ENCODE measurements at places on chromosomes 1 and 21.
A peak's percentile ranks its signal among the peaks of the same experiment; 100 is the strongest.

- DNase-seq: no peak
Observed at GRCh38 chr1:87392248-87393192, 63.8 kb downstream of the LMO4 start.

GRCh38 chr1:239337799-239338430 lies 48.5 kb upstream of the CHRM3 start:
- DNase-seq: no peak

GRCh38 chr1:15308135-15308534 lies 61.1 kb downstream of the FHAD1 start:
- no peak for DNase-seq

DNA sequence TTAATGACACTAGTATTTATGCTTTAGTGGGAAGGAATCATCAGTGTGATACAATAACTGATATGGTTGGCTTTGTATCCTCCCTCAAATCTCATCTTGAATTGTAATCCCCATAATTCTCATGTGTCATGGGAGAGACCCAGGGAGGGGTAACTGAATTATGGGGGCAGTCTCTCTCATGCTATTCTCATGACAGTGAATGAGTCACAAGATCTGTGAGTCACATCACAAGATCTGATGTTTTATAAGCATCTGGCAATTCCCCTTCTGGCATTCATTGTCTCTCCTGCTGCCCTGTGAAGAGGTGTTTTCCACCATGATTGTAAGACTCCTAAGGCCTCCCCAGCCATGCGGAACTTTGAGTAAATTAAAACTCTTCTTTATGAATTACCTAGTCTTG lies 1760.3 kb downstream of the NCAM2 start:
- no peak for DNase-seq

DNA sequence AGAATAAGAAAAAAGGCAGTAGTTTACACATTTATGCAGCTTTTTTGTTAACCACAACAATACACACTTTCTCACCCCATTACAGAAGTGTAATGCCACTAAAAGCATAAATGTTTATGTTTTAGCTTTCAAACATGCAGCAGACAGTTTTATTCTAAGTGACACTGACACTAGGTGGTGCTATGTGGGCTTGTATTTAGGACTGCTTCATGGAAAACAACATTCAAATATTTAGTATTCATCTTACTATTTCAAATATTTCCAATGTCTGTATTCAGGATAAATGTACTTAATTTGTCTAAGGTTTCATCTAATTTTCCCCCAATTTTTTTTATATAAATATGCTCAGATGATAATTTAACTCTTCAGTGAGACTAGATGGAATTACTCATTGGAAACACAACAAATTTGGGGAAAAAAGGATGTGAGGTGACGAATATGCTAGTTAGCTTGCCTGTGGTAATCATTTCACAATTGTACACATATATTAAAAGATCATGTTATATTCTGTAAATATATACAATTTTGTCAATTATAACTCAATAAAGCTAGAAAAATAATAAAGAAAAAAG lies 71.4 kb downstream of the USP1 start:
- DNase-seq: no peak

- no peak for DNase-seq
Observed at GRCh38 chr1:56561227-56562019, 17.9 kb downstream of the PLPP3 start.

GRCh38 chr1:66265796-66266195 lies 268.2 kb upstream of the SGIP1 start:
- DNase-seq: no peak

- no peak for DNase-seq
Observed at GRCh38 chr1:160207771-160208556, 2.8 kb downstream of the PEA15 start.

- DNase-seq: no peak
Observed at GRCh38 chr1:97013136-97013535, 291.6 kb downstream of the PTBP2 start.

DNA sequence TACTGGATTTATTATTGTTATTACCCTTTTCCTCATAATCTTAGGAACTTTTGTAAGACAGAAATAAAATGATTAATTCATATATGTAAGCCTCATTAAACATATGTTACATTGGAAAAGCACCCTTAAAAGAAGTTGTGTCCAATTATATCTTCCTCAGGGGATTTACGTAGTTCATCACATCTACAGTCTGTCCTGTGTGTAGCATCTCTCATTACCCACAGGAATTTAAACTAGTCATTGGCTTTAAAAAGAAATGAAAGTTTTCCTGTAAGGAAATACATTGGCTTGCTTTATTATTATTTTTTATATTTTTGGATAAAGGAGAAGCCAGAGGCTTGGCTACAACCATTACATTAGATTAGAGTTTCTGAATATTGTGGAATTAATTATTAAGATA lies 56.1 kb downstream of the SWT1 start:
- DNase-seq: no peak

- no peak for DNase-seq
Observed at GRCh38 chr1:229328598-229329362, 14.1 kb downstream of the CCSAP start.

DNA sequence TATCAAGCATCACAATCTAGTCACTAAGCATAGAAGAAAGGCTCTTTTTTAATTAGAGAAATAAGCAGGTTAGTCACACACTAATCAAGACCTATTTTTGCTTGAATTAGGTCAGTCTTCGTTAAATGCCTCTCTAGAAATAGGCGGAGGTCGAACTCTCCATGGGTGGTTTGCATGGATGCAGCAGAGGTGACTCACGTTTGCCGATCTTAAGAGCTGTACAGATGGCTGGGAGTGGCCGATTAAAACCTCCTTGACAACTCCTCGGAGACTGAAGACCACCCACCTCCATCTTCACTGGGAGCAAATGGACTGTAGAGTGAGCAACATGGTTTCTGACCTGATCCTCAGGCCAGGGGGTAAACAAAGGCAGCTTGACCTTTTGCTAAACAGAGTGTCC lies 249.3 kb downstream of the ZNF648 start:
- no peak for DNase-seq

DNA sequence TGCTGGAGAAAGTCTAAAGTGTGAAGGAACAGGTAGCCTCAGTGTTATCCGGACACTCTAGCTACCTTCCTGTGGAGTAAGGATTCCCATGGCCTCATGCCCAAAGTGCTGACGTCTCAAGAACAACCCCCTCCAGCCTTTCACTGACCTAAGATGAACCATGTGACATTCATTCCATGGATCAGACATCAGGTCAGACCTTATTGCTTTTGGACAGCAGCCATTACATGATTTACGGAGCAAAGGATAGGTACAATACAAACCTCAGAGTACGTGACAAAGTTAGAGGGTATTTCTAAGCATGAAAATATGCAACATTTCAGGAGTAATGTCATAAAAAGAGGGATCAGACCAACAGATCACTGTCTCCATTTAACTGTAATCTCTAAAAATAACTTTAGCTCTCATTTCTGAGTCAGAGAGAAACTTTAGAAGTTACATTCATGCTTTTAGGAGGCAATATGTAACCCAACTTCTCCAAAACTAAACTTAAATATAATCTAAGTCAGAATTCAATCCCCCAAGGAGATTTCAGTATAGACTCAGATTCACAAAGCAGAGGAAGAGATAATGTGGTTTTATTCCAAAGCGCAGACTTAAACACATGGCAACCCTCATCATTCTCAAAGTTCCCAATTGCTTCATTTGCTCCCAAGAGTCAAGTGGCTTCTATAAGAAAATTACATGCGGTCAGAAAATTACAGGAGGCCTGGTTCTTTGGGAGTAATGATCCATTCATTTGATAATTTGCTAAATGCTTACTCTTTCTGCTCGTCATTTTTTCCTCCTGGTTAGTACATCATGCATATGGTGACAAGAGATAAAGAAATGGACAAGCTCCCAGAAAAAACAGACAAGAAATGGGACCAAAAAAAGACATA lies 280.4 kb downstream of the SETD4 start:
- peak; percentile 32 for DNase-seq

DNA sequence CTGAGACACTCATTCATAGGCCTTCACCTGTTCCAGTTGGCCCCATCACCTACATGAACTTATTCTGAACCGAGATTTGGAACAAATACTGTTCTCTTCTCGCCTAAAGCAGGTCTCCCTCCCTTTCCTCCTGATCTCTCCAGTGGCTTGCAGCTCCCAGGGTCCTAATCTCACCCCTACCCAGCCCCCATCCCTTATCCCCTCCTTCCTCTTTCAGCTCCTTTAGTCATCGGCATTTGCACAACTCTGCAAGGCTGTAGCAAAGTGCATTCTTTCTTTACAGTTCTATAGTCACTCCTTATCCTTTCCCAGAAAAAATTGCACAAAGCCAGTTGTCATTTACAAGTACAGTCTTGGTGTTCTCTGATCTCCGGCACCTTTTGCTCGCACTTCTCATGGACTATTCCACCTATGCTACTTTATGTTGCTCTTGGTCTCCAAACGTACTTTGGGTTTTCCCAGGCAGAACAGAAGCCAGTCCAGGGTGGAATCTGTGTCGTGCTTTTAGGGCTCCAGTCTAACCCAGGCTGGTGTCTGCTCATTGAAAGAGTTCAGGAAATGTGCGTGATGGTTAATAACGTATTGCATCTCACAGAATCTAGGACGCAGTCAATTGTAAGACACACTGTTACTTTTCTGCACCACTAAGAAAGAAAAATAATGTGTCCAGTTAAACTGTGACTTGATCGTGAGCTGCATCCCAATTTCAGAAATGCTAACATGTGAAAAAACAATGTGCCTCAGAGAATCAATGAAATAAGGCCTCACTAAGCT lies 965 bp downstream of the ABCA4 start:
- DNase-seq: no peak

- no peak for DNase-seq
Observed at GRCh38 chr1:84988588-84988987, 8.3 kb downstream of the MCOLN2 start.

DNA sequence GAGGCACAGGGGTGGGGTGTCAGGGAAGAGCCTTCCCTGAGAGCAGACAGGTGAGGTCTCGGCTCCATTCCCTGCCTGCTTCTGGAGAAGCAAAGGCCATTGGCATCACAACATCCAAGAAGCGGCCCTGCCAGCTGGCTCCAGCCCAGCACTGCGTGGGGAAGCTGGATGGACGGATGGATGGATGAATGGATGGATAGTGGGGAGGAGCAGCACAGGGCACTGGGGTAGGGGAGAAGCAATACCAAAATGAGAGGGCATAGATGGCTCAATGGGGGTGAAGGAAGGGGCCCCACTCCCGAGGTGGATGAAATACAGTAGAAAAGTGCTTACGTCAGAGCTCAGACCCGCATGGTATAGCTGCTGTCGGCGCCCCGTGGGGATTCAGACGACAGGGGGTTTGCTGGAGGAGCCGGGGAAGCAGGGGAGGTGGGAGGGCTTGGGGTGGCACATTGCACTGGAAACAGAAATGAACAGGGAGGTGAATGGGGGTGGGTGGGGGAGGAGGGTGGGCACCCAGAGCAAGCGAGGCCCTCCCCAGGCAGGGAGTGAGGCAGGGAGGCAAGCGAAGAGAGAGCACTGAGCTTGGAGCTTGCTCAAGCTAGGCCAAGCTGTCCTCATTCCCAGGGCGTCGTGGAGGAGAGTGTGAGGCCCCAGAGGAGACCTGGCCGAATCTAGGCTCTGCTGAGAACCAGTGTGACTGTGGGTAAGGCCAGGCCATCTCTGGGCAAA lies 9.5 kb upstream of the GOLT1A start:
- DNase-seq: no peak

DNA sequence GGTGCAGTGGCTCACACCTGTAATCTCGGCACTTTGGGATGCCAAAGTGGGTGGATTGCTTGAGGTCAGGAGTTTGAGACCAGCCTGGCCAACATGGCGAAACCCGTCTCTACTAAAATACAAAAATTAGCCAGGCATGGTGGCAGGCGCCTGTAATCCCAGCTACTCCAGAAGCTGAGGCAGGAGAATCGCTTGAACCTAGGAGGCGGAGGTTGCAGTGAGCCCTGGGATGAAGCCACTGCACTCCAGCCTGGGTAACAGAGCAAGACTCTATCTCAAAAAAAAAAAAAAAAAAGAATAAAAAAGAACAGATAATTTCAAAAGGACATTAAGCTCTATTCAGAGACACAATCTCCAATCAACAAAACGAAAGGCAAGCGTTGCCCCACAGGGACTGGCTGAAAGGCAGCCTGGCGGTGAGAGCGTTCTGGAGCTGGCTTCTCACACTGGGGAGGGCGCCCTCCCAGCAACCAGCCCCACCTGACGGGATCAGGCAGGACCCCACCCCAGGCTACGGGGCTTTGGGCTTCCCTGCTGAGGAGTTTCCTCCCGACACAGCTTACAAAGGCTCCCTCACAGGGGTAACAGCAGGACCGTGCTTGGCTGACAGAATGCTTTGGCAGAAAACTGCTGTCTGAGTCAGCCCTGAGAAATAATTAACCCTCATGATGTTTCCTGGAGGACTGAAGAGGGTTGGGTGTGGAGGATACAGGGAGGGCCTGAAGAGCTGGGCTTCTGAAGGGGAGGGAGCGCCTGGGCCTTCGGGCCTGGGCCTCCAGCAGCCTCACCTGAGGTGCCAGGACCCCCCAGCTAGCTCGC lies 31.1 kb upstream of the SRP9 start:
- peak; percentile 56 for DNase-seq

- no peak for DNase-seq
Observed at GRCh38 chr1:105632342-105633196, 1423.9 kb upstream of the PRMT6 start.

DNA sequence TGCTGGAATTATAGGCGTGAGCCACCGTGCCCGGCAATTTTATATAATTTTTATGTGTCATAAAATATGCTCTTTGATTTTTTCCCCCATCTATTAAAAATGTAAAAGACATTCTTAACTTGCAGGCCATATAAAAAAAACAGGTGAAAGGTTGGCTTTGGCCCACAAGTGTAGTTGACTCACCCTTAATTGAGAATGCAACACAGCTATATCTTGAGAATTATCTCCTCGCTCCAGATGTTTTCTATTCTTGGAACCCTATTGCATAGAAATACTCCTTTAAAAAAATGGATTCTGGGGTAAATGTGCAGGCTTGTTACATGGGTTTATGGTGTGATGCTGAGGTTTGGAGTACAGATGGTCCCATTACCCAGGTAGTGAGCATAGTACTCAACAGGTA lies 112.0 kb downstream of the ST3GAL3 start:
- DNase-seq: no peak

- no peak for DNase-seq
Observed at GRCh38 chr1:36211841-36212240, 12.4 kb upstream of the THRAP3 start.

- no peak for DNase-seq
Observed at GRCh38 chr1:53350853-53351767, 23.2 kb upstream of the LRP8 start.

GRCh38 chr1:201585093-201585483 lies 46.2 kb downstream of the NAV1 start:
- no peak for DNase-seq

DNA sequence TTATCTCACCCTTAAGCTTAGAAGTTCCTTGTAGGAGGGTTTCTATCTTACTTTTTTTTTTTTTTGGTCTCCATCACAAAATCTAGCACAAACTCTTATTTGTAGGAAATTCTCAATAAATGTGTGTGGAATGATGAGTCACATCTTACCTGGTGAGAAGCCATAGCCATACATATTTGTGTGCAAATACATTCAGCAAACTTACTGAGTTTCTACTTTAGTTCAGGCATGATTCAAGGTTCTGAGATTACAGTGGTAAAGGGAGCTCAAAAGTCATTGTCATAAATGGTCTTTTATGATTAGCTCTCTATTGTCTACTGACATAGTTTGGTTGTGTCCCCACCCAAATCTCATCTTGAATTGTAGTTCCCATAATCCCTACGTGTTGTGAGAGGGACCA lies 193.1 kb upstream of the UBE2U start:
- DNase-seq: no peak

- DNase-seq: no peak
Observed at GRCh38 chr1:71448444-71448843, 367.6 kb upstream of the ZRANB2 start.

- DNase-seq: no peak
Observed at GRCh38 chr1:112506306-112506705, 2.5 kb upstream of the WNT2B start.

Data from breast epithelium (tissue), 4 donors.